ENCODE measurements at places on chromosomes 2 and 18. TPM values are rescaled to one million over a fixed set of nuclear protein-coding genes. Genes with fewer than 3 reads are reported as not detected.

GRCh38 chr18:57859314-57859713 lies 56.2 kb upstream of the ATP8B1 start:
- no peaks in the 10 kb centered on the region for H3K4me1 ChIP-seq
- H3K27me3 ChIP-seq: no peaks in the 10 kb centered on the region
- no peak overlapping the region for H3K27ac ChIP-seq
- DNase-seq: no peak

VWC2L gene
- 0.27 TPM for total RNA-seq

DNAH6 gene
- total RNA-seq: 0.85 TPM

CCDC85A gene
- 3.7 TPM for total RNA-seq

DNA sequence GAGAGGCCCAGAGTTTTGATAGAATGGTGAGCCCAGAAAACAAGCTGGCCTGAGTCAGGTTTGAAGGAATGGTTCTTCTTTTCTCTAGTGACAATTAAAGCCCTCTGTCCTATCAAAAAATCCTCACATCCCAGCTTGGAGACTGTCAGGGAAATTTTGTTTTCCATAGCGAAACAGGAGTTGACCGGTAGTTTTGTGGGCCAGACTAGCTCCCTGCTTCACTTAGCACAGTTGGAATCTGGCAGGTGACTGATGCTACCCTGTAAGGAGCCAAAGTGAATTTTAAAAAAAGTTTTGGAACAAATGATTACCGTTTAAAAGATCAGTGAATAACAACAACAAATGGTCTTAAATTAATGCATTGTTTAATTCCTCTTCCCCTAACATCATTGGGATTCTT lies 6.7 kb downstream of the NAB1 start:
- no peak for DNase-seq
- peaks cover 67% of the 10 kb centered on the region for H3K4me1 ChIP-seq
- no peak overlapping the region for H3K4me3 ChIP-seq
- H3K27me3 ChIP-seq: no peaks in the 10 kb centered on the region
- peaks cover 4% of the 10 kb centered on the region for H3K36me3 ChIP-seq
- H3K27ac ChIP-seq: no peak overlapping the region

DNA sequence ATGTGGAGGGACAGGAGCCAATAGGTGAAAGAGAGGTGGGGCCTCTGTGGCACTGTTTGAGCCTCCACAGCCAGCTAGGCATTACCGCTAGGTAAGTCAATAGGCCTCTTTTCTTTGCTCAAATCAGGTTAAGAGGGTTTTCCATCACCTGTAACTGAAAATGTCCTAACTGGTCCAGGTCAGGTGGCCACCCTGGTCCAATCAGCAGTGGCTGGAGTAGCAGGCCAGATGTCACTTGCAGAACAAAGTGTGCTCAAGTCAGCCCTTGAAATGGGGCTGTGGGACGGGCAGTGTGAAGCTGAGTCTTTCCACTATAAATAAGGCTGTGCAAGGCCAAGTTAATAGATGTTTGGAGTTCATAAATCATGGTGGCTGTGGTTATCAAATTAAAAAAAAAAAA lies 20.9 kb downstream of the FBXO36 start:
- no peaks in the 10 kb centered on the region for H3K4me1 ChIP-seq
- H3K4me3 ChIP-seq: no peak overlapping the region
- no peak for DNase-seq
- H3K36me3 ChIP-seq: no peaks in the 10 kb centered on the region
- H3K27ac ChIP-seq: no peak overlapping the region
- no peaks in the 10 kb centered on the region for H3K27me3 ChIP-seq

GRCh38 chr18:53417003-53417402 lies 807.5 kb downstream of the MBD2 start:
- H3K4me1 ChIP-seq: no peaks in the 10 kb centered on the region
- H3K36me3 ChIP-seq: no peaks in the 10 kb centered on the region
- no peak for DNase-seq
- no peaks in the 10 kb centered on the region for H3K27me3 ChIP-seq

All from thoracic aorta (tissue), 2 donors.